Suprapubic skin (tissue), 4 donors: ENCODE measurements at places on chromosomes 2 and 18.

- DNase-seq = no peak
These were observed 56.0 kb downstream of the HDAC4 start for GRCh38 chr2:239344857-239345216.

DNA sequence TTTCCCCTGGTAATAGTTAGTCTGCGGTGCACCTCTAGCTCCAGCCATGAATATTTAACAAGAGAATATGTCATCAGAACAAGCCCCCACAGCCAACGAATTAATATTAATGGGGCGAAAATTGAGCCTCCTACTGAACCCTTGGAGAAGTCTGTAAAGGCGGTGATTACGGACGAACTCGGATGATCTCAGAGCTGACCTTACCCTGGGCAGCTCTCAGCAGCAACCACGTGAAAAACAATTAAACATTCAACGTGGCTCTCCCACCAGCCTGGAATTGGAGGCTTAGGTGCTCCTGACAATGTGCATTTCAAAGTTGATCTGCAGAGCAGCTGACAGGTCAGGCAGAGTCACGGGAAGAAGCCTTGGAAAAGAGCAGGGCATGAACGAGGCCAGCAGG lies 407.6 kb upstream of the MYT1L start:
- no peak for DNase-seq

GRCh38 chr2:30040147-30040546 lies 106.7 kb upstream of the YPEL5 start:
- DNase-seq = no peak

GRCh38 chr2:23009545-23010149 lies 375.3 kb upstream of the KLHL29 start:
- DNase-seq = no peak

DNA sequence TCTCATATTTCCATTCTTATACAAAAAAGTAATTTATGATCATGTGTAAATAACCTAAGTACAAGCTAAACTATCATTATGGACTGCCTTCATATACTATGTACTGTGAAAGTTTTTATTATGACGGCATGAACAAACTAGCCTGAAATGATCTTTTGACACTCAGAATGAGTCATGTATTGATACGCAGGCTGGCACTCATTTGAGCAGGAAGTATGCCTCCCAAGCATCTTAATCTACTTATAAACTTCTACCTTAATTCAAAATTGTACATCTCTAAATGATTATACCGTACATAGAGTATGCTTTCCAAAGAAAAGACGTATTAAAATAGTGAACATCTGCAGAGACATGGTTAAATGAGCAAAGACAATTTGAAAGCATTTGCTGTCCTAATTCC lies 207.1 kb upstream of the SPOPL start:
- no peak for DNase-seq

- no peak for DNase-seq
These were observed 129.9 kb downstream of the NCOA1 start for GRCh38 chr2:24620936-24621335.

DNA sequence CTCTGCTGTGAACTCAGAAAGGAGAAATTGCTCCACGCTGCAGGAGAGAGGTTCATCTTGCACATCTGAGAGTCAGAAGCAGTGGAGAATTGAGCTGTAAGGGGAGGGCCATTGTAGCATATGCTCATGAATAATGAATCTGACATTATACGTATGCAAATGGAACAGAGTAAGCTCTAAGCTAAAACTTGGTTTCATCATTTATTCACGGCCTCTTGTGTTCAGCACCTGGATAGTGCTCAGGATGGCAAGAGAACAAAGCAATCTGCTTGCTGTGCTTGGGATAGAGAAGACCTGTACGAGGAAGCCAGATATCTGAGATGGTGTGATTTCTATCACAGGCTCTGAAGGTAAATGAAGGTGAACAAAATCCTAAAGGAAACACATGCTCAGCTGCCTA lies 87.9 kb upstream of the GCFC2 start:
- no peak for DNase-seq

DNA sequence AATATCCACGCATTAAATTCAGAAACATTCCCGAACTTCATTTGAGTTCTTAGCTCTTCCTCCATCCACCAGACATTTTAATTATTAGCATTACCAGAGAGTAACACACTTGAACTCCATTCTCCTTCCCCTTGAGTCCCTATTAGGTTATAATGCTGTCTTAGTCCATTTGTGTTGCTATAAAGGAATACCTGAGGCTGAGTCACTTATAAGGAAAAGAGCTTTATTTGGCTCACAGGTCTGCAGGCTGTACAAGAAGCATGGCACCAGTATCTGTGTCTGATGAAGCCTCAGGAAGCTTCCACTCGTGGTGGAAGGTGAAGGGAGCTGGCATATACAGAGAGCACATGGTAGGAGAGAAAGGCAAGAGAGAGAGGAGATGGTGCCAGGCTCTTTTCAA lies 25.4 kb downstream of the TBC1D8 start:
- DNase-seq = no peak
